ENCODE measurements at places on chromosomes 16 and 17.

- DNase-seq, result no peak
These were observed 35.8 kb upstream of the C1QL1 start for GRCh38 chr17:45003877-45004276.

DNA sequence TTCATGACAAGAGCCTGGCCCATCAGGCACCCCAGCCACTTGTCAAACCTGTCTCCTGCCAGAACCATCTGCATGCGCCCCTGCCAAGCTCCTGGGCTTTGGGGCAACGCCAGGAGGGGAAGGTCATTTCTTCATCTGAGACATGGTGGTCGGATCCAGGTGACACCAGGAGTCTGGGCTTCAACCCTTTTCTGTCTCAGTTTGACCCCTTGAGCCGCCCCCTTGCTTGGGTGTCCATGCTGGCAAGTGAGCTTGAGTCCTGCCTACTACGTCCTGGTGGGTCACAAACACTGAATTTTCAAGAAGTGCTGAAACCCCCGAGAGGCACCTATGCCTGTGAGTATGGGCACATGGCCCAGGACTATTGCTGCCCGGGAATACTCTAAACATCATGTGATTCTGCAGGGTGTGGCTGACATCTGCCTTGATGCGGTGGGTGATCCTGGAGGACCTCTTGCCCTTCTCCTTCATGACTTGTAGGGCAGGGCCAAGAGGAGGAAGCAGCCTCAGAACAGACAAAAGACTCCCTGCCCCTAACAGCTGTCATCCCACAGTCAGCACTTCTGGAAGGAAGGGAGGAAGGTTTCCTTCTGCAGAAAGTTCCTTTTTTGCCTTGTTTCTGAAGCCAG lies 43.4 kb downstream of the TNFRSF13B start:
- DNase-seq, result no peak

- DNase-seq, result no peak
These were observed 7.5 kb upstream of the AXIN2 start for GRCh38 chr17:65568918-65569317.

DNA sequence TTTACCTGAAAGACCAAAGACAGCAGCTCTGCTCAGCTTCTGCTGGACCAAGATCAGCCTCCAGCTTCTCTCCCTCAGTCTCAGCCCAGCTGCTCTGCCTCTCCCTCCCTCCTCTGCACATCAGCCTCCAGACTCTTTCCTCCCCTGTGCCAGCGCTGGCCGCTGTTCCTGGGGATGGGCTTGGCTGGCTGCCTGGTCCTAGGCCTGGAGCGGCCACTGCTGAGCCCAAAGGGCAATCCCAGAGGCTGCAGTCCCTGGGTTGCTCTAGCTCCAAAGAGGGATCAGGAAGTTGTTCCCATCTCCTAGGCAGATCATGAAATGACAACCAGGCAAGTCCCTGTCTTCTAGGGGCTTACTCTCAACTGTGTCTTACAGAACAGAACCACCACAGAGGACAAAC lies 31.3 kb downstream of the DCUN1D3 start:
- no peak for DNase-seq

- no peak for DNase-seq
These were observed 66.0 kb downstream of the CDK12 start for GRCh38 chr17:39527220-39527813.

DNA sequence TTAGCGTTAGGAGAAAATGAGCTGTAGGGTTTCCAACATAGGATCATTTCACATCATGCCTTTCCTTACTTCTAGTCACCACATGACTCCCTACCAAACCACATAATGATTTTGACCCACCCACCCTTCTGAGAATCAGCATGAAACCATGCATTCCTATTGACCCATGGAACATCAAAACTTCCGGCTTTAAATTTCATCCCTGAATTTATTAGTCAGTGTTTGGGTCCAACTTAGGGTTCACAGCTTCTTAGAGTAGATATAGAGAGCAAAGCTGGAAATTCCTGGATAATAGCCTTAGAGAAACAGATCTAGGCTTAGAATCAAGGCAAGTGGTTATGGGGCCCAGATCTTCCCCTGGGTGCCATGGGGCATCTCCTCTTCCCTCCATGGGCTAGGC lies 162.6 kb downstream of the TOX3 start:
- no peak for DNase-seq

GRCh38 chr17:74274709-74275340 lies 791 bp downstream of the DNAI2 start:
- no peak for DNase-seq

DNA sequence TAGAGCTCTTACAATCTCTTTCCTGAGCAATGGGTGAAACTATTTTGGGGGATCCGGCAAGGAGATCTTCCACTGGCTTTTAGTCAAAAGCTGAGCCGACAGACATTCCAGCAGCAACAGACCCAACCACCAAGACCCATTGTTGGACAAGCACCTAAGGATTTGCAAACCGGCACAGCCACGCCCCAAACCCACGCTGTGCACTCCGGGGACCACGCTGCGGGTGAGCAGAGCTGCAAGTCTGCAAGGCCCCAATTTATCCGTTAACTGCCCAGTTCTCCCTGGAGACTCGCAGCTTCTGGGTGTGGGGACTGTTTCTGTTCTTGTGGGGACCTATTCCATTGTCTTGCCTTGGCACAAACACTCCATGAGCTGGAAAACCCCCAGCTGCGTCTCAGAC lies 45.9 kb downstream of the C16orf95 start:
- DNase-seq, result no peak

DNA sequence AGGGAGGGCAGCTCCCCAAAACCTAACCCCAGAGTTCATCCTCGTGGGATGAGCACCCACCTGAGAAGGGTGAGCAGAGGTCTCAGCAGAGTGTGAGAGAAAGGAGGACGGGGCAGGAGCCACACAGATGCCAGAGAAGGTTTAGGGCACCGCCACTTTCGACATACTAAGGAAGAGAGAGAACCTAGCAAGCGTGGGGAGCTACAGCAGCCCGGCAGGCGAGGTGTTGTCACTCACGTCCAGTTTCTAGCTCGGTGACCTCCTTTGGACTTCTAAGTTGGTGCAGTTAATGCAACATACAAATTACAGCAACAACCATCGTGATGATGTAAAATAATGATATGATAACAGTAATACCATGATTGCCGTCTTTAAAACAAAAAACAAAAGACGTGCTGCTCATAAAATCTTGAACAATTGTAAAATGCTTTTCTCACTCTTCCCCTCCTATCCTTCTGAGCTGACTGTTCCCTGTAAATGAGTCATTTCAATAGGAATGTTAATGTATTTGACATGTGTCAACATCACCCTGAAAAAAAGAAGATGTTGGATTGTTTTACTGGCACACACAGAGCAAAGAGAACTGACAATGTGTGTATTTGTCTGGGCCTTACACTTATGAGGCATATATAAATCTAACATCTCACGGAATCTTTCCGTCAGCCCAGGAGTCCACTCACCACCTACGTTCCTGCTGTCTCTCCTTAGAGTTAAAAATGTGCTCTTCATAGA lies 158.2 kb upstream of the MAF start:
- no peak for DNase-seq

GRCh38 chr17:1985686-1986085 lies 39.4 kb downstream of the RTN4RL1 start:
- DNase-seq, result no peak

DNA sequence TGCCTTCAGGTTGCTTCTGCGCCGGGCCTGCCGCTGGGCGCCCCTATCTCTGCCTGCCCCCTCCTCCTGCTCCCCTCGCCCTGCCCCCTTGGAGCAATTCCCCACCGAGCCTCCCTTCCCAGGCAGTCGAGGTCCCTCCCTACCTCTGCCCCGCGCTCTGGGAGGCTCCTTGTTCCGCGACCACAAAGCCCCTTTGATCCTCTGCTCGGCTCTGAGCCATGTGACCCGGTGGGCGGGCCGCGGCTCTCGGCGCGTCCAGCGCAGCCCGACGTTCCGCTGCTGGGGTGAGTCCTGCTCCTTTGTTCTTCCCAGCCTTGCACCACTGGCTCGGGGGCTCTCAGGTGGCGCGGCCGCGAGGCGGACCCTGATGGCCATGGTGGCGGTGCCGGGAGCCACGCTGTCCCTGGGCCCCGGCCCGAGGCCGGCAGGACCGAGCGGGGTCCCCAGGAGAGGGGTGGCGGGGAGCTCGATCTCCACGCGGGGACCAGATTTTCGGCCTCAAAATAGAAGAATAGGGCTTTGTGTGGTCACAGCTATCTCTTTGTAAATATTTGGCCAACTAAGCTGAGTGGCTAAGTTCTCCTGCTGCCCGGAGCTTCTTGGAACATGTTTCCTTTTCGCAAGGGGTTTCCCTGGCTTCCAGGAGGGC lies 310.6 kb downstream of the SEC14L1 start:
- DNase-seq, result peak; percentile 88

DNA sequence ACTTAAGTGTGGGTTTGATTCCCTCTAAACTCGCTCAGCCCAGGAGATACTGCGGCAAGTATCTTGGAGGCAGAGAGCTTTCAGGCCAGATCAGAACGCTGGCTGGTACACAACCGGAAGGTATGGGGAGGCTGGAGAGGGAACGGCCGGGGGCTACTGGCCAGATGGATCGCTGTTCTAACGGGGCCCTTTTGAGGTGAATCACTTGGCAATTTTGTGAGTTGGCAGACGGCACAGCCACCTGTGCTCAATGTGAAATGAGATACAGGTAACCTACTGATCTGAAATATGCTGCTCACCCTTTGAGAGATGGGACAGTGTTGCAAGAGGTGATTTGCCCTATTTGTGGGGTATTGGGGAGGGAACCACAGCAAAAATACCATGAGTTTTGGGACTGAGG lies 622.9 kb upstream of the RBFOX1 start:
- no peak for DNase-seq

DNA sequence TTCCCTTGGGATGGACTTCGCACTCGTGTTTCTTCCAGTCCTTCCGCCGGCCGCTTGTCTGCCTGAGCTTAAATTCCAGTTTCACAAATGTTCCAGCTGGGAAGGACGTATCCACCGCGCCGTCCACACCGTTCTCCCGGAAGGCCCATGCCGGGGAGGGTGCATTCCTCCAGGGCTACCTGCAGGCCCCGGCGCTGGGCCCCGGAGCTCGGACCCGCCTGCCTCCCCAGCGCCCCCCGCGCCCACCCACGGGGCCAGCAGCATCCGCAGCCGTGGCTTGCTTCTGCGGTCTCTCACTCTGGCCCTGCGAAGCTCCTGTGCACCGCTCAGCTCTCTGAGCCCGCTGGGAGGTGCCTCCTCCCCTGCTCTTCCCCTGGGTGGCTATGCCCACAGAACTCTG lies 2084.1 kb downstream of the TP53TG3F start:
- DNase-seq, result no peak

- DNase-seq, result no peak
These were observed 83.6 kb downstream of the SLC5A11 start for GRCh38 chr16:24929409-24929808.

DNA sequence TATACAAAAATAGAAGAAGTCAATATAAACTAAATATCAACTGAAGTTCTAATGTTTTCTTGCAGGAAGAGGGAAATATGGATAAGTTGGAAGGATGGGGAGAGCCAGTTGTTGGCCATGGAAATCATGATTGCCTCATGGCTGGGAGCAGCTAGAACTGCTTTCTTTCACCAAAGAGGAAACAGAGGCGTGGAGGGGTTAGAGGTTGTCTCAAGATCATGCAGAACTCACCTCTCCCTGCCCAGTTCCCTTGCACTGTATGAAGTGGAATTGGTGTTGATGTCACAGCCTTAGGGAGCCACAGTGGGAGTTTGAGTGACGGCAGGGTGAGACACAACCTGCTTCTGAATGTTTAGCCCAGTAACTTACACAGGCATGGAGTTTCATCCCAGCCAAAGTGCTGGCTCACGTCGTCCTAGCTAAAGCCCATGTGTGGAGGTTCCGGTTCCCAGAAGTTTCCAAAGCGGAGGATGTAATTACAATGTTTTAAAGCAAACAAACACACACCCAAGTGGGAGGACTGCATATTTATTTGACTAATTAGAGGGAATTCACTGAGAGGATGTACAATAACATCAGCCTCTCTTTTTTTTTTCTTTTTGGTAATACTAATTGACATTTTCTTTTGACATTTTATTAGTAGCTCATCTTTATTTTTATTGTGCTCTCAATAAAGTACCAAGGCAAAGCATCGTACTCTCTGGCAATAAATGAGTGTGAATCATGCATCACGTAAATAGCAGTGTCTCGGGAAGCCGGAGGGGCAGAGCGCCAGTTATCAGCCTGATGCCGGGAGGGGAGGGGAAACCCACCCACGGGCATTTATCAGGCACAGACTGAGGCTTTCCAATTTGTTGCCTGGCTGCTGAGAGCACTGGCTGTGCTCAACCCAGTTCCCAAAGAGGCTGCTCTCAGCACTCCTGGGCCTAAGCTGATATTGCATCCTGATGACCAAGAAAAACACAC lies 118.7 kb upstream of the CDH5 start:
- DNase-seq, result no peak

DNA sequence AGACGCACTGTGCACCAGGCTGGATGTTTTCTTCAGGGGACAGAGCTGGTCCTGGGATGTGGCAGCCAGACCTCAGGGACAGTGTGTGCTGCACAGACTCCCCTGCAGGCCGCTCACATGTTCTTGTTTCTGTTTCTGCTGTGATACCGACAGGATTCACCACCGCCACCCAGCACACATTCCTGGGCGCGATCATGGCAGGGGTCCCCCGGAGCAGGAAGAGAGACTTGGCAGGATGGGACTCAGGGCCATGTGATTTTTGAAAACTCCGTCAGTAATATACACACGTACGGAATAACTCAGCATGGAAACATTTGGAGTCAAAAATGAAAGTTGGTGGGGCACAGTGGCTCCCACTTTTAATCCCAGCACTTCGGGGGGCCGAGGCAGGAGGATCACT lies 79.0 kb downstream of the HAPSTR1 start:
- DNase-seq, result no peak

- DNase-seq, result no peak
These were observed 20.9 kb downstream of the CASKIN2 start for GRCh38 chr17:75494326-75494877.

GRCh38 chr17:34499576-34499975 lies 79.8 kb upstream of the TMEM132E start:
- peak; percentile 53 for DNase-seq

DNA sequence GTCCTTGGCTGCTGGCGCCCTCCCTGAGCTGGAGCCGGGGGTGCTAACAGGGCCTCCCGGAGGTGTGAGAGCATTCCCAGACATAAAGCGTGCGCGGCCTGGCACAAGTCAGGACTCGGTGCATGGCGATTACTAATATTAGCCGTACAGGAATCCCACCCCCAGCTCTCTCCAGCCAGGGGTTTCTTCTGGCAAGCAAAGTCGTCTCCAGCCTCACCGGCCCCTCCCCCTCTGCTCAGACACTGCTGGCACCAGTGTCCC lies 5.0 kb downstream of the CASKIN1 start:
- no peak for DNase-seq

GRCh38 chr16:85639529-85640253 lies 26.6 kb downstream of the GSE1 start:
- no peak for DNase-seq

All from H1 (cell line).